ENCODE measurements at places on chromosomes 6 and 20. TPM values are rescaled to one million over a fixed set of nuclear protein-coding genes. Genes with fewer than 3 reads are reported as not detected.

The FANCE gene
- 20.2 TPM for total RNA-seq

The PLCB4 gene
- total RNA-seq: 4.0 TPM

The ENPP1 gene
- total RNA-seq: 21.5 TPM

DNA sequence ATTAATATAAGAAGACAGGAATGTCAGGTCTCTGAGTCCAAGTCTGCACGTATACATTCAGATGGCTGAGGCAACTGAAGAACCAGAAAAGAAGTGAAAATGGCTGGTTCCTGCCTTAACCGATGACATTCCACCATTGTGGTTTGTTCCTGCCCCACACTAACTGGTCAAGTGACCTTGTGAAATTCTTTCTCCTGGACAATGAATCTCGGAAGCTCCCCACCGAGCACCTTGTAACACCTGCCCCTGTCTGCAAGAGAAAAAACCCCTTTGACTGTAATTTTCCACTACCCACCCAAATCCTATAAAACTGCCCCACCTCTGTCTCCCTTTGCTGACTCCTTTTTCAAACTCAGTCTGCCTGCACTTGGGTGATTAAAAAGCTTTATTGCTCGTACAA is 140.4 kb downstream of the SYNE1 start:
- no peak overlapping the region for H3K27ac ChIP-seq
- no peak for DNase-seq
- H3K27me3 ChIP-seq: no peaks in the 10 kb centered on the region
- peaks cover 3% of the 10 kb centered on the region for H3K4me1 ChIP-seq
- H3K4me3 ChIP-seq: no peak overlapping the region
- no peaks in the 10 kb centered on the region for H3K36me3 ChIP-seq

- no peak overlapping the region for H3K27ac ChIP-seq
- H3K4me3 ChIP-seq: no peak overlapping the region
- no peaks in the 10 kb centered on the region for H3K27me3 ChIP-seq
- DNase-seq: no peak
- no peaks in the 10 kb centered on the region for H3K4me1 ChIP-seq
Measured at GRCh38 chr6:145498425-145498824, 236.9 kb downstream of the EPM2A start.

- no peaks in the 10 kb centered on the region for H3K4me1 ChIP-seq
- no peaks in the 10 kb centered on the region for H3K27me3 ChIP-seq
- H3K4me3 ChIP-seq: no peak overlapping the region
- no peak overlapping the region for H3K27ac ChIP-seq
- no peaks in the 10 kb centered on the region for H3K36me3 ChIP-seq
Measured at GRCh38 chr6:162538643-162539064, 188.9 kb downstream of the PRKN start.

DNA sequence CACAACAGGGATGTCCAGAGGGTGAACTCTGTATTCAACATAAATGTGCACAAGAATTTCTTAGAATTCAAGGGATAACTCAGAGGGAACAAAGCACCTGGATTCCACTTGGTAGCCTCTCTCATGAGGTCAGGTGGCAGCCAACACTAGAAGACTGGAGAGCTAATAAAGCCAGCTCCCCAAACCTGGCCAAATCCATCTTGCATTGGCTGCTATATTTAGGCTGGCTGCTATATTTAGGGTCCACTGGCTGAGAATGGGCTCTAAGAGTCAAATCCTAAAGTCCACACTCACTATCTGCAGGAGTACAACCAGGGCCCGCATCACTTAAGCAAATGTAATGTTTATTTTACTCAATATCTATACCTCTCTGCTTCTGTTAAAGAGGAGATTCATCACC is 20.0 kb downstream of the TBC1D7 start:
- H3K27me3 ChIP-seq: no peaks in the 10 kb centered on the region
- H3K4me1 ChIP-seq: peaks cover 2% of the 10 kb centered on the region
- peaks cover 50% of the 10 kb centered on the region for H3K36me3 ChIP-seq
- no peak overlapping the region for H3K27ac ChIP-seq

GRCh38 chr6:139010674-139011073 is 17.9 kb upstream of the ABRACL start:
- no peaks in the 10 kb centered on the region for H3K4me1 ChIP-seq
- DNase-seq: no peak
- H3K4me3 ChIP-seq: no peak overlapping the region
- H3K27me3 ChIP-seq: peaks cover 6% of the 10 kb centered on the region
- H3K27ac ChIP-seq: no peak overlapping the region

DNA sequence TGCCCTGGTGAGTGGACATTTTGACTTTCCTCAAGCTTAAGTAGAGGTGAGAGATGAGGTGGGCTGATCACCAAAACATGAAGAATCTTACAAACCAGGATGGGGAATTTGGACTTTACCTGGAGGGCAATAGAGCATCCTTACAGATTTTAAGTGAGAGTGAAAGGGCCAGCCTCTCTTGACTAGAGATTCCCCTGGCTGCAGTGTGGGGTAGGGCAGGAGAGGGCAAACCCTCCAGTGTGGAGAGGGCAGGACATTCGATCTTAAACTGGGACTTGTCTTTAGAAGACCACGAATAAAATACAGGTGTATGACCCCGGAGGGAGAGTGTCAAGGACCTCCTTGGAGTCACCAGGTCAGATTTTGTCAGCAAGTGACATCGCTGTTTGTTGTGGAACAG is 105.1 kb downstream of the SNAP25 start:
- no peak overlapping the region for H3K27ac ChIP-seq
- no peaks in the 10 kb centered on the region for H3K36me3 ChIP-seq
- H3K4me1 ChIP-seq: peaks cover 13% of the 10 kb centered on the region
- no peak overlapping the region for H3K4me3 ChIP-seq
- no peaks in the 10 kb centered on the region for H3K27me3 ChIP-seq

DNA sequence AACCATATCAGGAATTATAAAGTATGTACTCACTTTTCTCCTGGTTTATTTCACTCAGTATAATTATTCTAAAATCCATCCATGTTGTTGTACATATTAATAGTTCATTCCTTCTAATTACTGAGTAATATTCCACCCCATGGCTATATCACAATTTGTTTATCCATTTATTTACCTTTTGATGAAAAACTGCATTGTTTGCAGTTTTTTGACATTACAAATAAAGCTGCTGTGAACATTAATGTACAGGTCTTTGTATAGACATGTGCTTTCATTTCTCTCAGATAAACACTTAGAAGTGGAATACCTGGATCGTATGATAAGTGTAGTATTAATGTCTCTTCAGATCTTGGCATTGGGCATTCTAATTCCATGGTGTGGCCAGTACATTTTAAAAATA is 4.2 kb downstream of the SLC17A3 start:
- H3K27ac ChIP-seq: no peak overlapping the region
- H3K36me3 ChIP-seq: no peaks in the 10 kb centered on the region
- H3K27me3 ChIP-seq: no peaks in the 10 kb centered on the region
- DNase-seq: no peak
- H3K4me3 ChIP-seq: no peak overlapping the region

All from SJSA1 (cell line).